ENCODE measurements at places on chromosomes 5 and 9. TPM values are rescaled to one million over a fixed set of nuclear protein-coding genes. Genes with fewer than 3 reads are reported as not detected.

DNA sequence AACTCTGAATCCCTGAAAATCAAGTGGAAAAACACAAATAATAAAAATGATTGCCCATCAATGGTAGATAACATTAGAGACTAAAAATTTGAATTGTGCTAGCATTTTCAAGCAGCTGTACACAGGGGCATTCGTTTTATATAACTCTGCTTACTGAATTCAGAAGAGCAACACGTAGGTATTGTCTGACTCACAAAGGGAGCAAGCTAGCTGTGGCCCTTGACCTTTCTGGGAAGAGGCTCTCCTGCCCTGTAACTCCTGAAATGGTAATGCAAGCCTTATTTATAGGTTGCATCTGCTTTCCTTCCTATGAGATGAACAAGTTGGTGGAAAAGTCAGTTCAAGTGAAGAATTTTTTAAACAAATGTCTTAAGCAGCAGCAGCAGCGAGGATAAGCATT, 218.7 kb upstream of the EFNA5 start:
- no peak for DNase-seq
- H3K27me3 ChIP-seq: no peaks in the 10 kb centered on the region
- H3K4me3 ChIP-seq: no peak overlapping the region
- H3K27ac ChIP-seq: no peak overlapping the region

The TEX48 gene
- not detected for total RNA-seq

The F12 gene
- total RNA-seq: not detected

DNA sequence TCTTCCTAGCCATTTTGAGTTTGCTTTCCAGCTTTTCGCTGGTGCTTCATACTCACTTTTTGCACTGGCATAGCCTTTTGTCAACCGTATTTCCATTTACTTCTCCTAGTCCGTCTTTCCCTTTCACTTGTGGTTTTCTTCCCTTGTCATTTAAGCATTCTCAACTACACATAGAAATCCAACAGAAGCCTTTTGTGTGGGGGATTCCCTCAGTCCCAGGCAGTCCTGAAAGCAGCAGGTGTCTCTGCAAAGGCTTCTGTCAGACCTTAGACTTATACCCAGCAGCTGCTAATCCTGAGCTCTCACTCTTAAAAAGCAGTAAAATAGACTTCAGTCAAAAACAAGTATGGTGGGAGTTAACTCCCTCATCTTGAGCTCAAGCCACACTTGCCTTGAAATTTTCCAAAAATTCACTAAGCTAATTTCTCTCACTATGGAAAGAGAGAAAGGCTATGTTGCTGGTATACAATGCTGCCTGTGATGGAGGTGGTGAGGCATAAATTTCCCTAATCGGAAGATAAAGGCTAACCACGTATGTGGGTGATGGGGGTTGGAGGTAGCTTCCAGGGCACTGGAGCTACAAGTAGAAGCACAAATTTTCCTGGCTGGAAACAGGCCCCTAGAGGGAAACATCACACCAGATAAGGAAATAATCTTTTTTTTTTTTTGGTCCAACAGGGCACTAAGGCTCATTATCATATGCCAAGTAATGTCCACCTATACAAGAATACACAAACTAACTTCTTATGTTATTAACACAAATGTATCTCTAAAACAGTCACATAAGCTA, 34.8 kb upstream of the IFNK start:
- no peak overlapping the region for H3K27ac ChIP-seq
- H3K4me3 ChIP-seq: no peak overlapping the region
- no peaks in the 10 kb centered on the region for H3K4me1 ChIP-seq
- no peaks in the 10 kb centered on the region for H3K36me3 ChIP-seq
- no peak for DNase-seq
- H3K27me3 ChIP-seq: no peaks in the 10 kb centered on the region

DNA sequence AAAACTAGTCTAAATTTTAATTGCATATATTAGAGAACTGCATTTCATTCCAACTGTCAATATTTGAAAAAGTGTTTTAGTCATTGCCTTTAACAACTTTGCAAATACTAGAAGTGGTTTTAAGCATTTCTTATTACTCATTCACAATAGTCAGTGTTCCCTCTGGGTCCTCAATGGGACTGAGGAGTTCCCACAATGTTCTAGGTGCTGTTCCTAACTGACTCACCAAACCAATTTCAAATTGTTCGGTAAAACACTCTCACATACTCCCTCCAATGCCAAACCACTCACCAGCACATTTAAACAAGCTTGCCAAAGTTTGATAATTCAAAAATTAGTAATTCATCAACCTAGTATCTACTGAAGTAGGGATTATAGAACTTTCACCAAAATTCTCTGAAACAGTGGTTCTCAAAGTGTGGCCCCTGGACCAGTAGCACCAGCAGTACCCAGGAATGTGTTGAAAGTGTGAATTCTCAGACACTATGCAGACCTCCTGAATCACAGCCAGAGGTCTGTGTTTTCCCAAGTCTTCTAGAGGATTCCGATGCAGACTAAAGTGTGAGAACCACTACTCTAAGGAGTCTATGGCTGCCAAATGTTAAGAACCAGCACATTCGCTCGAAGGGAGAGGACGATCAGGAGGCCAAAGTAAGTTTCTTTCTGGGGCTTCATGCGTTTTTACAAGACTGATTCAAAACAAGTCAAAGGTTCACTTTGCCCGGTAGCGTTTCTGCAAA, 72.8 kb downstream of the APBA1 start:
- H3K27ac ChIP-seq: no peak overlapping the region
- H3K4me1 ChIP-seq: peaks cover 19% of the 10 kb centered on the region
- no peak overlapping the region for H3K4me3 ChIP-seq
- H3K36me3 ChIP-seq: no peaks in the 10 kb centered on the region
- no peaks in the 10 kb centered on the region for H3K27me3 ChIP-seq

Measured in left ventricle myocardium inferior (tissue), 1 donor.